ENCODE measurements at places on chromosomes 5 and 9.

- DNase-seq, result no peak
These were observed 230.0 kb downstream of the ADAMTSL1 start for GRCh38 chr9:18703901-18704379.

DNA sequence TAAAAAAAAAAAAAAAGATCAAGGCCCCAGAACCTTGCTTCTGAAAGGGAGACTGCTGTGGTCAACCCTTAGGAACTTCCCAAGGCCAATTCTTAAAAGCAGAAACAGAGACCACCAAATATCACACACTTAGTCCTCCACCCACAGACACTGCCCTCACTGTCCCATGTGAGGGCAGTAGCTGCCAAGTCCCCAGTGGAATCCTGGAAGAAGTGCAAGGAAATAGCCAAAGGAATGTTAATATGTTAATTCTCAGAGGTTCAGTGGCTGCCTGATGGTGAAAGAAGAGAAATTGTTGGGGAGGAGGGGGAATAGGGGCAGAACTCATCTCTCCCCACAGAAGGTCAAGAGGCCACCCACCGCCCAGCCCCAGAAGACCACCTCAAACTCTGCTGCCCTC, 23.1 kb downstream of the FSTL4 start:
- no peak for DNase-seq

- DNase-seq, result peak; percentile 59
These were observed 8.9 kb upstream of the FBXO38 start for GRCh38 chr5:148374690-148375360.

DNA sequence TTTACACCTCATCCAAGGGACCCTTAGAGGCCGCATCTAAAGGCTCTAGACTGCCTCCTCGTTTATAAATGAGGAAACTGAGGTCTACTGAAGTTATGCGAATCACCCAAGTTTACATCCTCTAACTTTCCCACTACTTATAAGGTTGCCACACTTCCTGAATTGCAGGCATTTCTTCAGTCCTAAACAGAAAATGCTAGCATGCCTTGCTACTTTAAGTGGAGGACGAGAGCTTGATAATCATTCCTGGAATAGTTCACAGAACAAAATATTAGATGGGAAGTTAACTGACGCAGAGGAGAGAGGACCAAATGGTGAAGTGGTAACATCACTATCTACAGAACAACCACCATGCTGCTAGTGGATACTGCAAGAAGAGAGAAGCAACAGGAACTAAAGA, 85.8 kb downstream of the GNAQ start:
- DNase-seq, result no peak

DNA sequence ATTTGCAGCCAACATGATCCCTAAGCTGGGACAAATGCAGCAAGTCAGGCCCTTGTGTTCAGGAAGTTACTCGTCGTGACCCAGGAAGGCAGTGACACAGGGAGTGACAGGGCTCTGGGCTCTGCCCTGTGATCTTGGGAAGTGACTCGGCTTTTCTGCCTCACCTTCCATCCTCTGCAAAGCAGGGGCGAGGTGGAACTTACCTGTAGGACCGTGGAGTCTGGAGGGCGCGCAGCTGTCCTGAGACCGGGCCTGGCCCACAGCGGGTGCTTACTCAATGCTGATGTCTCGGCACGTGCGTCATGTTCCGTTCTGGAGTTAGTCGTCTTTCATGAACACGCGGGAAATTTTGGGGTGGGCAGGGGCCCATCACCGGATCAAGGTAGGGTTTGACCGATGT, 22.8 kb upstream of the LPCAT1 start:
- no peak for DNase-seq
